Epithelial cell of esophagus (primary cell): ENCODE measurements at places on chromosomes 11 and 22.

DNA sequence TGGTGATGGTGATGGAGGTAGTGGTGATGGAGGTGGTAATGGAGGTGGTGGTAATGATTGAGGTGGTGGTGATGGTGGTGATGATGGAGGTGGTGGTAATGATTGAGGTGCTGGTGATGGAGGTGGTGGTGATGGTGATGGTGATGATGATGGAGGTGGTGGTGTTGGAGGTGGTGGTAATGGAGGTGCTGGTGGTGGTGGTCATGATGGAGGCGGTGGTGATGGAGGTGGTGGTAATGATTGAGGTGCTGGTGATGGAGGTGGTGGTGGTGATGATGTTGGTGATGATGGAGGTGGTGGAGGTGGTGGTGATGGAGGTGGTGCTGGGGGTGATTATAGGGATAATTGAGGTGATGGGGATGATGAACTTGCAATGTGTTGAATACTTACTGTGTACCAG is 79.9 kb downstream of the MPPED1 start:
- DNase-seq: no peak

GRCh38 chr11:128777369-128778011 is 83.6 kb downstream of the FLI1 start:
- DNase-seq: no peak

- no peak for DNase-seq
Measured at GRCh38 chr11:34351687-34352469, 5.9 kb downstream of the ABTB2 start.

- no peak for DNase-seq
Measured at GRCh38 chr11:60362241-60362640, 16.1 kb upstream of the MS4A7 start.

GRCh38 chr22:50308597-50308935 is 1.1 kb upstream of the PLXNB2 start:
- DNase-seq: no peak

DNA sequence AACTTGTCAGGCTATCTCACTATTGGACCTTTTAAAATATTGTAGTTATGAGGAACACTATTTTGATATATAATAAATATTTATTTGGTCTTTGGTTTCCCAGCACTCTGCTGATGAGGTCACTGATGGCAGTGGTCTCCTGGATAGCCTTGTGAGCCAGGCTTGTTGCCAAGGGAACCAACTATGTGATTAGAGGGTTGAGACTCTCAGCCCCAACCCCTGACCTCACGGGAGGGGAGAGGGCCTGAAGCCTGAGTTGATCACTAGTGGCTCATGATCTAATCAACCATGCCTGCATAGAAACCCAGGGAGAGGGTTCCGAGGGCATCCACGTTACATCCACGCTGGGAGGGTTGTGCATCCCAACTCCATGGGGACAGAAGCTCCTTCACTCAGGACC is 10.8 kb downstream of the PANX1 start:
- no peak for DNase-seq

- DNase-seq: no peak
Measured at GRCh38 chr11:8541448-8541847, 52.6 kb downstream of the STK33 start.

- DNase-seq: peak; percentile 36
Measured at GRCh38 chr11:32884770-32885384, 7.7 kb upstream of the QSER1 start.

- peak; percentile 92 for DNase-seq
Measured at GRCh38 chr11:64566042-64566914, 24.7 kb upstream of the SLC22A12 start.

DNA sequence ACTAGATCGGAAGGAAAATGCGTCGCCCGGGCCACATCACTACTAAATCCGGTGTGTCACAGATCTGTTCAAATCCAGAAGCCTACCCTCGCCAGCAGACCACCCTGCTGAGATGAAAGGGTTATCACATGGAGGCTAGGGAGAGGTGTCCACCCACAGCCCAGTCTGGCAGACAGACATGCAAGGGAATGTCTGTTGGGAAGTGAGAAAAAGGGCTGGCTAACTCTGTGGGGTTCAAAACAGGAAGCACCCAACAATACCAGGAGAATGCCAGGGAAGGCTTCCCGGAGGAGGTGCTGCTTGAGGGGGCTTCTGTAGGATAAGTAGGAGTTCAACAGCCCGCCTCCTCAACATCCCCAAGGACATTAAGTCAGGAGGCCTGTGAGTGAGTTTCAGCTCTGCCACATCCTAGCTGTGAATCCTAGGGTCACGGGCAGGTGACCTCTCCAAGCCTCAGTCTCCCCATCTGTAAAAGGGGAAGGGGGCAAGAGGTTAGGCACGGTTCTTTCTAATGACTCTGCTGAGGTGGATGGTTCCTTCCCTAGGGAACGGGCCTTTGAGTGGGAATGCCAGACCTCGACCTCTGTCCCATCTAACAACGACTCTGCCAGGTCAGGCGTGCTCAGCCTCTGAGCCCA is 1.1 kb downstream of the TPST2 start:
- DNase-seq: no peak

DNA sequence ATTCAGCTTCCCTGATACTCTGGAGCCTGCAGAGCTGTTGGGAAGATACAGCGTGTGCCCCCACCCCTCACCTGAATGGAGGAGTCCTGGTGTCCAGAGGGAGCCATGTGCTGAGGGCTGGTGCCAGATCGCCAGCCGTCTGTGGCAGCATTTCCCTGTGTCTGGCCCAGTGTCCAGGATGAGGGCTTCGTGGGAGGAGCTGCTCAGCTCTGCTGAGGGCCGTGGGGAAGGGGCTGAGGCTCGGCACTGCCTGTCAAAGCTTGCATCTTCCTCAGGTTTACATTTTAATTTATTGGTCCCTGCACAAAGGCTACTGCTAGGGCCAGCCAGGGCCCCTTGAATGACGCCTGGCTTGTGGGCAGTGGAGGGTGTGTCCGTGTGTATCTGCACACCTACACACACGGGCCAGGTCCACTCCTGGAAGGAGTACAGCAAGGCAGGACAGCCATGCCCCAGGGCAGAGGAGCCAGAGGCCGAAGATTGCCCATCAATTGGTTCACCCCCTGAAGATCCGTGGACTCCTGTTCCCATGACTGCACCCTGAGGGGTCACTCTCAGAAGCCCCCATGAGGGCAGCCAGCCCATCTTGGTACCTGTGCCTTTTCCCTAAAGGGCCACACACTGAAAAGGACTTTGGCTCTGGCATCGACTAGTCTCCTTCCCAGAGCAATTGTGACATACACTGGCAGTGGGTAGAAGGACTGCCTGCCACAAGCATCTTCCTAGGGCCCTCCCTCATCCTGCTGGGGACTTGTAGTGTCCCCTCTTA is 107.7 kb upstream of the PARVA start:
- DNase-seq: no peak

- peak; percentile 5 for DNase-seq
Measured at GRCh38 chr11:120900643-120901042, 123.3 kb upstream of the TBCEL start.

GRCh38 chr11:134337051-134337450 is 5.3 kb downstream of the GLB1L2 start:
- DNase-seq: no peak

GRCh38 chr11:104442321-104442720 is 278.4 kb upstream of the PDGFD start:
- peak; percentile 78 for DNase-seq

- DNase-seq: peak; percentile 82
Measured at GRCh38 chr11:68014157-68014946, 4.2 kb downstream of the ALDH3B1 start.

DNA sequence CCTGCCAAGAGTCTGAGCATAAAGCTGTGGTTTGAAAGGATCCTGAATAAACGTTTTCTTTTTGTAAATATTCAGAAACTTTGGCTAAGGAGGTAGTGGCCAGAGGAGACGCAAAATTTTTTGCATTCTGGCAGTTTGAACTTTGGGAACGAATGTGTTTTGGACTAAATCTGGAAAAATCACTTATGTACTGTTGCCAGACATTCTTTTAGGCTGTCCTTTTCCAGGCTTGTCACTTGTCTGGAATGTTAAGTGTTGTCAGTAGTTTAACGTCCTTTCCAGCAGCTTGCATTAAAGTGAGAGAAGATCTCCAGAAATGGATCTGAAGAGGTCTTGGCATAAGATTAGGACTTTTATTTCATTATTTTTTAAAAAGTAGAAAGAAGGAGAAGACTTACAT is 18.5 kb downstream of the SPECC1L start:
- DNase-seq: peak; percentile 24

DNA sequence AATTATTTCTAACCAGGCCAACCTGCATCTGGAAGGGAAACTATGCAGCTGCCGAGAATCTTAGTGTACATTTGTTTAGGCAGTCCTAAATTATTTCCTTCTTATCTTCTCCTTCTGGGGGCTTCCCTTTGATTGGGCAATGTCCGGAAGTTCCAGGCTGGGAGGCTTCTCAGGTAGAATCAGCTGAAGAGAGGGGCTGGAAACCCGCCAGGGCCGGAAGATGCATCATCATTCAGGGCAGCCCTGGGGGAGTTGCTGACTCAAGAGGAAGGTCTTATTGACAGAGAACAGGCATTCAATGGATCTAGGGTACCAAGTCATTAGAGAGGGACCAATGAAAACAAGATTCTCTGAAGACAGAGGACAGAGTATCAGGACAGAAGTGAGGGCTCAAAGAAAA is 150.7 kb downstream of the BLID start:
- peak; percentile 87 for DNase-seq

DNA sequence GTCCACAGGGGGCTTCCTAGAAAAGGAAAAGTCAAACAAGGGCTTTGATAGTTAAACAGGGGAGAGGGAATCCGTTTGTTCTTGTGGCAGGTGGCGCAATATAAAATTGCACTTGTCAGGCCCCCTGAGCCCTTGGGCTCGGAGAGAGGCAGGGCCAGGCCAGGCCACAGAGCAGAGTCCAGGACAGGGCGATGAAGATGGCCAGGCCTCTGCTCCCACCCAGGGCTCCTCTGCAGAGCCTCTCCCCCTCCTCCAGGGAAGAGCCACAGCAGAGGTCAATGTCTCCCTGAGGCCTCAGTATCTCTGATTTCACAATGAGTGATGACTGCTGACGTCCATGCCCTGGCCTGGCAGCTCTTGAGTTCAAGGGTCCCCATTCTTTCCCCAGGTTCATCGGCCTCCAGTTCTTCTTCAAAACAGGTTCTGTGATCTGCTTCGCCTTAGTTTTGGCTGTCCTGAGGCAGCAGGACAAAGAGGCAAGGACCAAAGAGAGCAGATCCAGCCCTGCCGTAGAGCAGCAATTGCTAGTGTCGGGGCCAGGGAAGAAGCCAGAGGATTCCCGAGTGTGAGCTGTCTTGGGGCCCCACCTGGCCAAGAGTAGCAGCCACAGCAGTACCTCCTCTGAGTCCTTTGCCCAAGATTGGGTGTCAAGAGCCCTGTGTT is 36.4 kb upstream of the TPBGL start:
- DNase-seq: no peak

DNA sequence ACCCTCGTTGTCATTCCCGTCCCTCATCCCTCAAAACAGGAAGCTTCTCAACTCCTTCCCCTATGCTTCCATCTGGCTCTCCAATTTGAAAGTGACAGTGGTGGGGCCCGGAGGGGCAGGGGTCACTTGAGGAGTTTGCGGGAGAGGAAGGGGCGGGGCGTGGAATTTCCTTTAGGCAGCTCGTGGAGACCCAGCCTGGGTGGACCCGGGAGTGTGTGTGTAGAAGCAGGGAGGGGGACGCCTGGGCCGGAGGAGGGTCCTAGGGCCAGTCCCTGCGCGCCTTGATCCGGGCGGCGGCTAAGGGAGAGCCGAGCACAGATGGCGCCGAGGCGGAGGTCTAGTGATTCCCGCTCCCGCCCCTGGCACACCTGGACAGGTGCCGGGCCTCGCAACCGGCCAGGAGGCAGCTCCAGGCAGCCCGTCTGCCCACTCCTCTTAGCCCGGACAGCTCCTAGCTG is 7.8 kb upstream of the PAX6 start:
- DNase-seq: no peak

DNA sequence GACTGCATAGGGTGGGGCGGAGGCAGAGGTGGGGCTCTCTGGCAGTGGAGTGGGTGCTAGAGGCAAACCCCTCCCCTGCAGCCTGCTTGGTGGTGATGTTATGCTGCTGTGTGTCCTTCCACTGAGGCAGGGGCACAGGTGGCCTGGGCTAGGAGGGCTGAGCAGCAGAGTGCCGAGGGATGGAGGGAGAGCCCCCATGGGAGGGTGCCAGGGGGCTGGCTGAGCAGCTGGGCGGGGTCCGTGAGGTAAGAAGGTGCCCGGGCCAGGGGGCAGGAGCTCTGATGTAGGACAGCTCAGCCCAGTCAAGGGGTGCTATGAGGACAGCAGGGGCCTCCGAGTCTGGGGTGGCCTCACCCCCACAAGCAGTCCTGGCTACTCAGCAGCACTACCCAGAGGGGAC is 4.2 kb downstream of the CLDN5 start:
- no peak for DNase-seq

DNA sequence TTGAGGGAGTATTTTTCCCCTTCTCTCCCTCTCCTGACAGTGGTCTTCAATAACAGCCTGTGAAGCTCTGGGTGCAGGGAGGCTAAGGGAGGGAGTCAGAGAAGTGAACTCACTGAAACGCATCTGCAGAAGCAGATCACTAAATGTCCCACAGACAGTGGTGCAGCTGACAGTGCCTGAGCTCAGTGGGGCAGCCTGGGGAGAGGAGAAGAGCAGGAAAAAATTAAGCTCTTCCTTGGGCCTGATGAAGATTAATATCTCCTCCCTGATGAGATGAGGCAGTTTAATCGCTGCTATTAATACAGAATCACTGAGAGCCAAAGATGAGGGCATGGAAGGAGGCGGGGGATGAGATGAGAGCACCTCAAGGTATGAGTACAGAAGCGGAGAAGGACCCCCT is 180.8 kb downstream of the LARGE1 start:
- no peak for DNase-seq

GRCh38 chr11:39327302-39327701 is 2132.2 kb downstream of the LRRC4C start:
- DNase-seq: no peak

DNA sequence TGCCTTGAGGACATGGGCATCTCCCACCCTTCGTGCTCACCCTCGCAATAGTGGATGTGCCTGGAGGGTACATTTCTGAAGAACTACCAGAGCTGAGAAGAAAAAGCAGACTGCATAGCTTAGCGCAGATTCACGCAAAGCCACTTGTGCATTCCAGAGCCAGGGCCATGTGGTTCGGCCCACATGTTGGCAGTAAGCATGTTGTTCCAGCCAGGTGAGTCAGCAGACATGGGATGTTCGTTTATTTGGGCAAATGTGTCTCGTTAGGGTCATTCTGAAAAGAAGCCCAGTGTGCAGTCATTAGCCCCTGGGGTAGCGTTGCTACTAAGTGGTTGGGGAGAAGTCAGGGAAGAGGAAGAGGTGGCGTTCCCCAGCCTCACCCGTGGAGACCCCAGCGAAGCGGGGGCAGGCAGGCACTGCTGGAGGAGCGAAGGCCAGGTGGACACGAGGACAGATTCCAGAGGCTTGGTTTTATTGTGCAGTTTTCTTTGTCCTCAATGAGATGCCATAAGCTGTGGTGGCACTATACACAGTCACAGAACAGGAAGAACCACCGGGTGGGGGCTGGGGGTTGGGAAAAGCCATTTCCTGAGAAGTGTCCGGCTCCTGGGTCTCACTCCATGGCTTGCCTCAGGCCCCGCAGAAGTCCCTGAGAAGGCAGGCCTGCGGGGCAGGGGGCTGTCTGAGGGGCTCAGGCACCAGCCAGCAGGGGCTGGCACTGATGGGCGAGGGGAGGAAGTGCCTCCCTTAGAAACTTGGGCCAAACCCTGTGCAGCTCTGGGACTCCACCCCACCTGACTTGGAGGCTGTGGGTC is 5.0 kb downstream of the THY1 start:
- DNase-seq: peak; percentile 81
